Effector memory CD4-positive, alpha-beta T cell (primary cell): ENCODE measurements at places on chromosomes 4 and X.

- no peak for DNase-seq
These were observed 552 bp upstream of the AFF1 start for GRCh38 chr4:86934147-86934770.

- no peak for DNase-seq
These were observed 218.9 kb upstream of the PPP1R2C start for GRCh38 chrX:42996861-42997260.

- DNase-seq: no peak
These were observed 101.3 kb upstream of the NPFFR2 start for GRCh38 chr4:71930459-71930858.

- no peak for DNase-seq
These were observed 64.6 kb downstream of the ANAPC4 start for GRCh38 chr4:25441519-25442117.

- no peak for DNase-seq
These were observed 169.4 kb downstream of the GLUD2 start for GRCh38 chrX:121216641-121217374.

- no peak for DNase-seq
These were observed 49.9 kb upstream of the NFKB1 start for GRCh38 chr4:102451266-102451665.

DNA sequence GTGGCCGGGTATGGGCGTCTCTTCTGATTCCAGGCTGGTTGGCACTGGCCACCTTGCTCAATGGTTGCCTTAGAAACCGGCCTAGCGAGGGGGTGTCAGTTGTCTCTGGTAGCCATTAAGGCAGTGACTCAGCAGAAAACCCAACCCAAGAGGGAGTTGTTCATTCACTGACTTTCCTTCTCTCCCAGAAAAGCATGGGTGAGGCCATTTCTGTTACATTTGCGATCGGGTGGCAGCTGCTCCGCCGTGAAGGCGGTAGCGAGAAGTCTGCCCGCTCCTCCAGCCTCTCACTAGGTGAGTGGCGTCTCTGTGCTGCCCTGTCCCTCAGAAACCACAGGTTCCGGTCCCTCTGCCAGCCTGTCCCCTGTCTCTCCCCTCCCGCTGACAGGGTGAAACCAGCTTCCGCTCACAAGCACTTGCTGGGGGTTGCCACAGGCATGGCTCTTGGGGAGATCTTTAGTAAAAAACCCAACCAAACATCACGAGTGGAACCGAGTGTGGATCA is 17.4 kb downstream of the IRAK1 start:
- DNase-seq: peak; percentile 42

DNA sequence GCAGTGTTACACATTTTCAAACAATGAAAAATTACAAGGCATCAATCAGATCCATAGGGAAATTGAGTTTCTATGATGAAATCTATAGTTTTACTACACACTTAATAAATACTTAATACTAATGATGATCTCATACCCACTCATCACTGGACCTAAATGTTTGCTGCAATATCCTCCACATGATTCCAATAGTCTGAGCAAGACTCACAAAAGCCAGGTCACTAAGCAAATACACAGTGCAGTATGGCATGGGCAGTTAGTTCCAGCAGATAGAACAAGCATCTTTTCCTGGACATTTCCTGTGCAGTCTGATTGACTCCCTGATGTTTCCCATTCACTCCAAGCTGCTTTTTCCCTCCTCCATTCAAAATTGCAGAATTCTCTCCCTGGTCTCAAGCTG is 109.0 kb upstream of the ATOH1 start:
- no peak for DNase-seq

- DNase-seq: no peak
These were observed 157.6 kb upstream of the SH3RF1 start for GRCh38 chr4:169428376-169428775.

DNA sequence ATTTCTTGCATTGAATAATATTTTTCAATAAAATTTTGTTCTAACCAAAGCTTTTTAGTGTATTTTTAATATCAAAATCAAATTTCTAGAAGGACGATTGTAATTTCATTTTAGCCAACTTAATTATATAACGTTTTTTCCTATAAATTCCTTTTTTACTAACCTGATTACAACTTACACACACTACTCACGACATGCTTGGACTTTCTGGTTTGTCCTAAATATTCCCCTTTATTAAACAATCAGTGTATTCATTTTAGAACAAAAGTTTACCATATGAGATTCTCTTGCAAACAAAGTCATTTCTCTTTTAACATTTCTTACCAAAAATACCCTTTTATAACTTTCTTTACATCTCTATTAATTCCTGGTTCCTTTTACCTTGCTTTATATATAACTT is 173.7 kb downstream of the PWWP3B start:
- DNase-seq: no peak

DNA sequence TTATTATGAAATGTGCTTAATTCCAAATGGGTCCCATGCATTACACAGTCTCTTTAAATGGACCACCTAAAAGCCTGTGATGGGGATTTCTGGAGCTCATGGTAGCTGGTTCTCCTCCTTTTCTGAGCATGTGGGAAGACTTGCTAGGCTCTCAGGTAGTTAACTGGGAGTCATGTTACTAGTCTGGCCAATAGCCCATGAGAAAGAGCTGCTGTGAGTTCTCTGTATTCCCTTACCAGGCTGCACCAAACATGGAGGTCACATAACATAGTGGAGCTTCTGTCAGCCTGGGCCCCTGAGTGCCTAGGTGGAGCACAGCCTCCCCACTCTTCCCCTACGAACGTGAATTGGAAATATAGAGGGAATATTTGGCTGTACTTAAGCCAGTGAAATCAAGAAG is 198.4 kb downstream of the MAML3 start:
- no peak for DNase-seq

GRCh38 chr4:76659103-76659490 is 224.1 kb downstream of the SHROOM3 start:
- DNase-seq: no peak

DNA sequence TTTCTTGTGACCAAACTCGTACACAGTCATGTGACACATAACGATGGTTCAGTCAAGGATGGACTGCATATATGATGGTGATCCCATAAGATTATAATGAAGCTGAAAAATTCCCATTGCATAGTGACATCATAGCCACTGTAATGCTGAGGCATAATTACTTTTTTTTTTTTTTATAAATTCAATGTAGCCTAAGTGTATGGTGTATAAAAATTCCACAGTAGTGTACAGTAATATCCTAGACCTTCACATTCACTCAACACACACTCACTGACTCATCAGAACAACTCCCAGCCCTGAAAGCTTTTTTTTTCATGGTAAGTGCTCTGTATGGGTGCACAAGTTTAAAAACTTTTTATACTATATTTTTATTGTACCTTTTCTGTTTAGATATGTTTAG is 105.0 kb downstream of the AREG start:
- DNase-seq: no peak

DNA sequence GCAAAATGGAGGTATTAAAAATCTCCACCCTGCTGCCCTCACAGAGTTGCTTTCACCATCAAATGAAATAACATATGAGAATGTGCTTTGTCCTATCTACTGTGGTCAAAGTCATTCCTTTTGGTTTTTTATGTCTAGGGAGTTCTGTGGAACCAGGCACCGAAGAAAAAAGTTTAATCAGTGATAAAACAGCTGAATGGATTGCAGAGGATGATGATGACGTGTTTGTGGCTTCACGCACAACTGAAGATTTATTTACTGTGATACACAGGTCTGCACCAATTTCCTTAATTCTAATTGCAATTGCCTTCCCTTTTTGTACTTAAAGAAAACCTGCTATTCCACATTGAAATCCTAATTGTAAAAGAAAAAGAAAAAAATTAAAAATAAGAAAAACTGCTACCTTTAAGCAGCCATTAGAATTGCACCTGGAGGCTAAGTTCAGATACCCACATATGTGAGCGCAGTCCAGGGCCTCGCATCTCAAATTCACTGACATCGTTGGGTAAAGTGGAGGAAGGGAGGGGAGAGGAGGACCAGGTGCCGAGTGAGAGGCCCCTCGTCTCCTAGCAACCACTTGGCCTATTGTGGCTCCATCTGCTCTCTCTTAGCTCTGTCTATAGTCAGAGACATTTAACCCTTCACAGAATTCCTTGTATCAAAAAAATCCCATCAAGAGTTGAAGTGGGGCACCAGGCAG is 10.5 kb upstream of the RTL5 start:
- no peak for DNase-seq

GRCh38 chrX:86121916-86122315 is 26.3 kb upstream of the DACH2 start:
- no peak for DNase-seq

- no peak for DNase-seq
These were observed 173.5 kb downstream of the ANK2 start for GRCh38 chr4:113223001-113223400.

DNA sequence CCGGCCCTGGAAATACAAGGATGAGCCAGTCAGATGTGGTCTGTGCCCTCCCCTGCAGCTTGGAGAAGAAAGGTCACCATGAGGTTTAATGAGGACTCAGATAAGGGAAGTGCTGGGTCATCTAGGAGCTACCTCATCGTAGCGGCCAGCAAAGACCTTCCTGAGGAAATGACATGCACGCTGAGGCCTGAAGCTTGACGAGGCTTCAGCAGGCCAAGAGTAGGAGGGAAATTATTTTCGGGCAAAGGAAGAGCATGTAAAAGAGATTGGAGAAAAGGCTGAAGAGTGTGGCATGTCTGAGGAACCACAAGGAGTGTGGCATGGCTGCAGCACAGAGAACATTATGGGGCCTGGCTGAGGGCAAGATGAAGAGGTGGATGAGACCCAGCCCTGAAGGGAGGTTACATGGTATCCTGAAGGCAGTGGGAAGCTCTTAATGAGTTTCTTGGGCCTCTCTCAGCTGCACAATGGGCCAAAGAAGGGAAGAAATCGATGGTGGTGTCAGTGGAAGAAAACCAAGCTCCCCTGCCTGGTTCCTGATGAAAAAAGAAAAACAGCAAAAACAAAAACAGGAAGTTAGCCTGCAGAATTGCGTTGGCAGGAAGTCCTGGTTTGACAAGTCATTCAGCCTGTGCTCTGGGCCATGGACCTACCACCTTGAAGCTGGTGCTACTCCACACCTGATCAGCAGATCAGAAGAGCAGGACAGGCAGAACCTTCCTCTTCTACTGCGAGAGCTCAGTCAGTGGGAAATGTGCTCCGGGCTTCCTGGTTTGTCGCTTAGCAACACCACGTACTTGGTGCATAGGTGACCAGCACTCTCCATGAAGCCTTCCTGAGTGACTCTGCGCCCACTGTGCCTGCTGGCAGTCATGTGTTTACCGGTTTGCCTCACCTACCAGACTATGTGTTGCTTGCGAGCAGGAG is 134.5 kb upstream of the KLF3 start:
- DNase-seq: no peak

DNA sequence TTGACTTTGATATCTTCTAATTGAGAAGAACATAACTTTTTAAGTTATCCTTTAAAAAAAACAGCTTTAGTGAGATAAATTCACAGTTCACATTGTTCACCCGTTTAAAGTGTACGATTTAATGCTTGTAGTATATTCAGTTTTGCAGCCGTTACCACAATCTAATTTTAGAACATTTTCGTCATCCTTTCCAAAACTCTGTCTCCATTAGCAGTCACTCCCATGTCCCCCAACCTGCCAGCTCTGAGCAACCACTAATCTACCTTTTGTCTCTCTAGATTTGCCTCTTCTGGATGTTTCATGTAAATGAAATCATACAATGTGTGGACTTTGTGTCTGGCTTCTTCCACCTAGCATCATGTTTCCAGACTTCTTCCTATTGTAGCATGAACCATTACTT is 38.6 kb downstream of the CLCN4 start:
- no peak for DNase-seq

DNA sequence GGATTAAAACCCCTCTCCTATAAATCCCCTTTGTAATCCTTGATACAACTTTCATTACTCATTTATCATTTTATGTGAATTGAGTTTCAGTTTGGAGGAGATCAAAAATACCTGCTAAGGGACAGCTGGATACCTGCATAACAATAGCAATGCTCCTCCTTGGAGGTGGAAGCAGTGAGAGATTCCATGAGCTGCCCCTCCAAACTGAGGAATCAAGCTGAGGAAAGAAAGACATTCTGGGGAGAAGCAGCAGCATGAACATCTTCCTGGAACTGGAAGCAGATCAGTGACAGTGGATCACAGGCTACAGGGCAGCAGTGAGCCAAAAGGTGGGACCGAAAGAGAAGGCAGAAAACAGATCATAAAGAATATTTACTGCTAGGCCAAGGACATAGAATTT is 199.8 kb upstream of the CNKSR2 start:
- no peak for DNase-seq

DNA sequence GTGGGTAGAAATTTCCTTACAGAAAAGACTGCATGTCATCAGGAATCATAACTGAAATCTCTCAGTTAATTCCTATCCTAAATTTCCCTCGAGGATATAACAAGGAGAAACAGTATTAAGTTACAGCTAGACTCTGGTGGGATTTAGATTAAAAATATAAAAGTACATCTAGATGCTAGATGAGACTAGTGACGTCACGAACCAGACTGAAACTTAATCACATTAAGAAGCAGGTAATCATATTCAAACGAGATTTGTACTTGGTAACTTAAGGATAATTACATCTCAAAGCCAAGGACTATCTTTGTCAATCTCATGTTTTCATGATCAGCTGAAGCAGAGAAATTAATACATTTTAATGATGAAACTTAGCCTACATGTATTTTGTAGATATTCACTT is 130.6 kb downstream of the MTNR1A start:
- no peak for DNase-seq

DNA sequence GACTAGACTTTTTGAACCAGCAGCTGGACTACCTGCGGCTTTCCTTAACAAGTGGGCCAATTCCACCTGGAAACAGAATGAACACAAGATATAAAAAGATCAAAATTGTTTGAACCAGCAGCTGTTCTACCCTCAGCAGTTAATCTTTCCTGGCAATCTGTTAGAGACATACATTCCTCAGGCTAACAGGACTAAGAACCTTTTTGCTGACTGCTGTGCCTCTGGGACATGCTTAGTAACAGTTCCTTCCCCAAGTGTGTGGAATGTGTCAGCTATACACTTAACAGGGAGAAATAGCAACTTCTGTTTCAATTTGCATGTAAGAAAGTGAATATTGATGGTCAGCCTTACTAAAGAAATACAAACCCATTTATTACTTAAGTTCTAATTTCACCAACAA is 554.4 kb downstream of the ARAP2 start:
- DNase-seq: no peak

- DNase-seq: no peak
These were observed 38.3 kb downstream of the ARAP2 start for GRCh38 chr4:36206012-36206411.

DNA sequence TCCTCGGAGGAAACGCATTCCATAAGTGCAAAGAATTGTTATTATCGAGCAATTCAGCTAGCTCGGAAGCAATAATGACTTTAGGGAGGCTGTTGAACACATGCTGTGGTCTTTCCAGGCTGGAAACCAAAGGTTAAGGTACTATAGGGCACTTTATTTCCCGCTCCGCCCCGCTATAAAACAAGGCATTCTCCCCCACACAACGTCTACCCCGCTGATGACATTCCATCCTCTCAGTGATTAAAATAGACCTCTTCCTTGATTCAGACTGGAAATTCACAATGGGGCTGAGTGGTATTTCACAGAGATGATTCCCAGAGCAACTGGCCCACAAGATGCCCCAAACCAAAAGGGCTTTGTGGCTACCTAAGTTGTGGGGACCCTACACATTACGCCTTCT is 196.4 kb downstream of the STIM2 start:
- no peak for DNase-seq

- no peak for DNase-seq
These were observed 6.6 kb downstream of the SMS start for GRCh38 chrX:21946925-21947641.
